ENCODE measurements at places on chromosomes 6 and 20. TPM values are rescaled to one million over a fixed set of nuclear protein-coding genes. Genes with fewer than 3 reads are reported as not detected.

- no peak overlapping the region for H3K4me3 ChIP-seq
- no peaks in the 10 kb centered on the region for H3K27me3 ChIP-seq
- DNase-seq = no peak
Measured at GRCh38 chr6:140009286-140009685, 634.8 kb upstream of the CITED2 start.

DNA sequence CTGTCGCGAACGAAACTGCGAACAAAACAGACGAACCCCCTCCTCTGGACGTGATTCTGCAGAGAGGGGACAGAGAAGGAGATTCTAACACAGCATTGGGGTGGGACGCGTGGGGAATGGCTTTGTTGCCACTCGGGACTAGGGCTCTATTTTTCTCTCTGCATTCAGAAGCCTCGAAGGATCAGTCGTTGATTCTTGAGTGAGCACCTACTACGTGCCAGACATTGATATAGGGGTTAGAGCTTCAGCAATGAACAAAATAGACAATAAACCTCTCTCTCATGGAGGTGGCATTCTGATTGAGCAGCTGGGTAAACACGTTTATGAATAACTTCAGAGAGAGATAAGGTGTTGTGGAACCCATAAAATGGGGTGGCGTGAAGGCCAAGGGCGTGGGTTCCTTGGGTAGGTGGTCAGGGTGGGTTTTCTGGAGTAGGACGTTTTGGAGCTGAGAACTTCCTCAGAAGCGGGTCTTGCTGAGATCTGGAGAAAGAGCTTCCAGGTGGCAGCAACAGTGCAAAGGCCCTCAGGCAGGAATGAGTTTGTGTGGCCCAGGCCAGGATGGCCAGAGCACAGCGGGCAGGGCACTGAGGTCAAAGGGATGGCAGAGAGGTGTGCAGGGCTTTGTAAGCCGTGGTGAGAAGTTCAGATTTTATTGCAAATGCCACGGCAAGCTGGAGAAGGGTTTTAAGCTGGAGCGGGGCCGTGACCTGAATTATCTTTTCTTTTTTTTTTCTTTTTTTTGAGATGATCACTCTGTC is 884 bp downstream of the SLC2A10 start:
- peak overlapping the region; percentile 78 for H3K4me3 ChIP-seq
- DNase-seq = peak; percentile 44
- peaks cover 59% of the 10 kb centered on the region for H3K4me1 ChIP-seq
- H3K27ac ChIP-seq = peak overlapping the region; percentile 85

Gene DBNDD2
- 131 TPM for total RNA-seq

Gene APOBEC2
- total RNA-seq = 7.2 TPM

Gene BCKDHB
- total RNA-seq = 16.7 TPM

Gene OXT
- not detected for total RNA-seq

DNA sequence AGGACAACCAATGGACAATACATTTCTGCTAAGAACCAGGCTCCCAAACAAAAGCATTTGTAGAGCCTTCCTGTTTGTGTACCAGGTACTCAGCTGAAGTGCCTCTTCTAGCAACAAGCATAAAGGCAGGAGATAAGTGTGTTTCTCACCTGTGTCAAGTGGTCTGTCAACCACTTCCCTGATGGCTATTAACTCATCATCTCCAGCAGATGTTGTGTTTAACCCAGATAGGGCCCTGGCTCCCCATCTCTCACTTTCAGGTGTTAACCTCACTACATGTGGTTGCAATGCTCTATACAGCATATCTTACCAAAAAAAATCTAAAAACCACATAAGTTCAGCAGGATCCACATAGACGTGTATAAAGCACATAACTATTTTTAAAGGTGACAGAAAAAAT is 9.6 kb upstream of the IL17A start:
- peak; percentile 28 for DNase-seq
- H3K27ac ChIP-seq = no peak overlapping the region
- H3K27me3 ChIP-seq = no peaks in the 10 kb centered on the region
- no peaks in the 10 kb centered on the region for H3K4me1 ChIP-seq

GRCh38 chr6:3627956-3628835 is 123.3 kb downstream of the PXDC1 start:
- H3K4me1 ChIP-seq = no peaks in the 10 kb centered on the region
- H3K27me3 ChIP-seq = no peaks in the 10 kb centered on the region
- H3K4me3 ChIP-seq = no peak overlapping the region
- DNase-seq = peak; percentile 30
- no peak overlapping the region for H3K27ac ChIP-seq
- no peaks in the 10 kb centered on the region for H3K36me3 ChIP-seq

GRCh38 chr20:57791178-57791962 is 81.6 kb upstream of the PMEPA1 start:
- DNase-seq = no peak
- no peaks in the 10 kb centered on the region for H3K4me1 ChIP-seq
- no peaks in the 10 kb centered on the region for H3K36me3 ChIP-seq
- no peak overlapping the region for H3K4me3 ChIP-seq
- H3K27ac ChIP-seq = no peak overlapping the region

DNA sequence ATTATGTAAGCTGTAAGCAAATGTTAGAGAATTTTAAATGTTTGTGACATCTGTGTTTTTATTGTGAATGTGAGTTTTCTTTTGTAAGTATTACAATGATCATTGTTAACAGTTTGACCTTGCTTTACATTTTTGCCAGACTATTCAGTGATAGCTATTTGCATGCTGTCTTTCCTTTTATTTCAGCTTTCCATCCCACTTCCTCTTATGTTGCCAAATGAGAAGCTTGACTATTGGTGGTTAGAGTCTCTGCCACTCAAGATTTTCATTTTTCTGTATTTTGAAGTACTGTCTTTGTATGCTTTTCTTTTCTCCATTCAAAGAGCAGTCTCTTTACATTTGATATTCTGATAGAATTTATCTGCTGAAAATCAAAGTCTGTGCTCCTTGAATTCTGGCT is 104.1 kb downstream of the PRIM2 start:
- no peak overlapping the region for H3K4me3 ChIP-seq
- no peaks in the 10 kb centered on the region for H3K4me1 ChIP-seq
- H3K27me3 ChIP-seq = no peaks in the 10 kb centered on the region
- no peak overlapping the region for H3K27ac ChIP-seq

DNA sequence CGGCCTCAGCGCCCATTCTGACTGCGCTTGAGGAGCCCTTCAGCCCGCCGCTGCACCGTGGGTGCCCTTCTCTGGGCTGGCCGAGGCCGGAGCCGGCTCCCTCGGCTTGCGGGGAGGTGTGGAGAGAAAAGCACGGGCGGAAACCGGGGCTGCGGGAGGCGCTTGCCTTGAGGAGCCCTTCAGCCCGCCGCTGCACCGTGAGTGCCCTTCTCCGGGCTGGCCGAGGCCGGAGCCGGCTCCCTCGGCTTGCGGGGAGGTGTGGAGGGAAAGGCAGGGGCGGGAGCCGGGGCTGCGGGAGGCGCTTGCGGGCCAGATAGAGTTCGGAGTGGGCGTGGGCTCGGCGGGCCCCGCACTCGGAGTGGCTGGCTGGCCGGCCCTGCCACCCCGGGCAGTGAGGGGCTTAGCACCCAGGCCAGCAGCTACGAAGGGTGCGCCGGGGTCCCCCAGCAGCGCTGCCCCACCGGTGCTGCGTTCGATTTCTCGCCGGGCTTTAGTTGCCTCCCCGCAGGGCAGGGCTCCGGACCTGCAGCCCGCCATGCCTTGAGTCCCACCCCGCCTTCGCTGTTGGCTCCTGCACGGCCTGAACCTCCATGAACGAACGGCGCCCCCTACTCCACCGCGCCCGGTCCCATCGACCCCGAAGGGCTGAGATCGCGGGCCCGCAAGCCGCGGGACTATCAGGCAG is 45.7 kb upstream of the MCUR1 start:
- no peak overlapping the region for H3K27ac ChIP-seq
- H3K4me1 ChIP-seq = peaks cover 10% of the 10 kb centered on the region
- peak; percentile 33 for DNase-seq
- peaks cover 61% of the 10 kb centered on the region for H3K27me3 ChIP-seq
- H3K36me3 ChIP-seq = no peaks in the 10 kb centered on the region

GRCh38 chr20:56380375-56380774 is 11.6 kb downstream of the AURKA start:
- H3K4me3 ChIP-seq = no peak overlapping the region
- H3K27ac ChIP-seq = no peak overlapping the region
- peaks cover 9% of the 10 kb centered on the region for H3K4me1 ChIP-seq
- no peak for DNase-seq

Gene FAM209B
- not detected for total RNA-seq

DNA sequence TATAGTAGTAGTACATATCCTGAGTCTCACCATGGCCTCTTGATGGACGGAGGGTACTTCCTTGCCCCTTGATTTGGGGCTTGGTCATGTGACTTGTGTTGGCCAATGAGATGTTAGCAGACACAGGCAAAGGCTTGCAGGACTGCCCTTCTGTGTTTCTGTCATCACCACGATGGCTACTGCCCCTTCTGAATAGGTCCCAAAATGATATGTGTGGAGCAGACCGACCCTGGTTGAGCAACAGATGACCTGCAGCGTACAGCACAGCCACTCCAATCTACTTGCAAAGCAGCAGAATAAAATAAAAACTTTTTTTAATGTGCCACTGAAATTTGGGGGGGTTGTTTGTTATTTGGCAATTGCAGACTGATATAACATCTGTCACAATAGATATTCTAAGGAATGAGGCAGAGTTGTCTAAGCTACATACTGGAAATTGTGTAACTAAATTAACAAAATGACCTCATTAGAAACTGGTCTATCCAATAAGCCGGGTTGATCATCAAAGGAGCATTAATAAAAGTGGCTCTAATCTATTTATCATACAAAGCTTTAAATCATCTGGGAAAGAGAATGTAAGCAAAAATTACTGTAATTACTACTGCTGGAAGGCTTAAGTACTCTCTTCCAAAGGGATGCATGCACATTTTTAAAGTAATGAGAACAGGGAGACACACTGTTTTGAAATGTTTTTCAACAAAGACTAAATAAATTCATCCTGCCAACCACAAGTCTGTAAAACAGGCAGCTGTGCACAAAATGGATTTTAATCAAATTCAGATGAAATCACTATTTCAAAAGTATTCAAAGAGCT is 209.5 kb downstream of the KIF16B start:
- H3K27ac ChIP-seq = no peak overlapping the region
- no peaks in the 10 kb centered on the region for H3K4me1 ChIP-seq
- no peak overlapping the region for H3K4me3 ChIP-seq
- peak; percentile 17 for DNase-seq
- H3K36me3 ChIP-seq = peaks cover 38% of the 10 kb centered on the region

- no peak overlapping the region for H3K27ac ChIP-seq
- H3K4me1 ChIP-seq = peaks cover 40% of the 10 kb centered on the region
- H3K27me3 ChIP-seq = no peaks in the 10 kb centered on the region
- H3K4me3 ChIP-seq = no peak overlapping the region
- no peak for DNase-seq
Measured at GRCh38 chr6:149363154-149363553, 36.9 kb upstream of the SUMO4 start.

DNA sequence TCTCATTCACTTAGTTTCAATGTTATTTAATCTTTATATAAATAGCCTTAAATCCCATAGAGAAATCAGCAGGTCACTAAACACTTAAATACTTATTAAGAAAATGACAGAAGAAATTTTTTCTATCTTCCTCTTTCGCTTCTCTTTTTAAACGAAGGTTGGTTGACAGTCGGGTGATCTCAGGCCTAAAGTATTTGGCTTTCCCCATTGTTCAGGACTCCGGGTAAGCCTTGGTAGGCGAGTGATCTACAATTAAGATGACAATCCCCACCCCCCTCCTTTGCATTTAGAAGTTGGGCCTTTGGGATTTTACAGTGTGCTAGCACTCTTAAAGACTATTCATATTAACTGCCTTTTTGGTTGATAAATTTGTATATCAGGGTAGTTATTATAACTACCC is 19.7 kb upstream of the UTRN start:
- H3K4me1 ChIP-seq = peaks cover 20% of the 10 kb centered on the region
- DNase-seq = peak; percentile 54

DNA sequence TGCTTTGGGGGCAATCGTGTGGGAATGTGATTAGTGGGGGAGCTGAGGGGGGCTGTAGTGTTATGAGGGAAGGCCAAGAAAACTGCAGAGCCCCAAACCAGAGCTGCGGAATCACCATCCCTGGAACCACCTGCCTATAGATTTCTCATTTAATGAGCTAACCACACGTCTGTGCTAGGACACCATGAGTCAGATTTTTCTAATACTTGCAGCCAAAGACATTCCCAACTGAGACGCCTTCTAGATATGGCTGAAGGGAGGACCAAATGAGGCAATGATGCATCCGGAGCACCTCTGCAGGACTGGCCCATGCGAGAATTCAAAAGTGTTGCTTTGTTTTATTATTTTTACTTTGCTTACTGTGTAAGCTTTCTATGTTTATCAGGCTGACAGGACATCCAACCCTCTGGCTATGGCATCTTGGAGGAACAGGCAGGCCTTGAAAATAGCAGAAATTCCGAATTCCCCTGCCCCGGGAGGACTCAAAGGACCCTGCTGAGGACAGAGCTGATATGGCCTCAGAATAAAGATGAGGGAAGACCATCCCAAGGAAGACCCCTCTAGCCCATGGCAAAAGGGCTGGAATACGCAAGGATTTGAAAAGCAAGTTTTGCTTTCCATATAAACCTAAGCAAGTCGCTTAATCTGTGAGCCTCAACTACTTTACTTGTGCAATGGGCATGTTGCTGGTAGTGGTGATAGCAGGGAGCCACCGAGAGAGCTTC is 3.1 kb upstream of the PTGIS start:
- H3K27me3 ChIP-seq = no peaks in the 10 kb centered on the region
- peaks cover 5% of the 10 kb centered on the region for H3K4me1 ChIP-seq
- DNase-seq = no peak

DNA sequence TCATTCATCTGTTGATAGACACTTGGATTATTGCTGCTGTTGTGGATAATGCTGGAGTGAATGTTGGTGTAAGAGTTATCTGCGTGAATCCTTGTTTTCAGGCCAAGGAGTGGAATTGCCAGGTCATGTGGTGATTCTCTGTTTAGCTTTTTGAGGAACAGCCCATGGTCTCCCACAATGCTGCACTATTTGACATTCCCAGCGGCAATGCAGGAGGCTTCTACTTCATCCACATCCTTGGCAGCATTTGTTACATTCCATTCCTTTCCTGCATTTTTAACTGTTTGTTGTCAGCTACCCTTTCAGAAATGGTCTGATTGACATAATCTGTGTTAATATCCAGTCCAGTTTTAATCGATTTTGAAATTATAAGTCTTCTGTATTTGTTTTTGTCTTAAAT is 51.7 kb upstream of the CLDN20 start:
- peaks cover 8% of the 10 kb centered on the region for H3K36me3 ChIP-seq
- H3K4me1 ChIP-seq = no peaks in the 10 kb centered on the region
- no peak overlapping the region for H3K27ac ChIP-seq
- DNase-seq = no peak
- no peaks in the 10 kb centered on the region for H3K27me3 ChIP-seq

Gene AKAP12
- total RNA-seq = 81.7 TPM

GRCh38 chr6:160790028-160790792 is 88.2 kb downstream of the PLG start:
- H3K4me1 ChIP-seq = no peaks in the 10 kb centered on the region
- H3K27me3 ChIP-seq = no peaks in the 10 kb centered on the region
- H3K27ac ChIP-seq = no peak overlapping the region
- H3K4me3 ChIP-seq = no peak overlapping the region

All from stomach (tissue), 19 donors.